ENCODE measurements at places on chromosomes 16 and 17. TPM values are rescaled to one million over a fixed set of nuclear protein-coding genes. Genes with fewer than 3 reads are reported as not detected.
A peak's percentile ranks its signal among the peaks of the same experiment; 100 is the strongest.

- no peak for DNase-seq
Measured at GRCh38 chr17:79838522-79839274, 542 bp downstream of the CBX4 start.

GRCh38 chr17:66240013-66240412, 10.8 kb upstream of the APOH start:
- DNase-seq = no peak

DNA sequence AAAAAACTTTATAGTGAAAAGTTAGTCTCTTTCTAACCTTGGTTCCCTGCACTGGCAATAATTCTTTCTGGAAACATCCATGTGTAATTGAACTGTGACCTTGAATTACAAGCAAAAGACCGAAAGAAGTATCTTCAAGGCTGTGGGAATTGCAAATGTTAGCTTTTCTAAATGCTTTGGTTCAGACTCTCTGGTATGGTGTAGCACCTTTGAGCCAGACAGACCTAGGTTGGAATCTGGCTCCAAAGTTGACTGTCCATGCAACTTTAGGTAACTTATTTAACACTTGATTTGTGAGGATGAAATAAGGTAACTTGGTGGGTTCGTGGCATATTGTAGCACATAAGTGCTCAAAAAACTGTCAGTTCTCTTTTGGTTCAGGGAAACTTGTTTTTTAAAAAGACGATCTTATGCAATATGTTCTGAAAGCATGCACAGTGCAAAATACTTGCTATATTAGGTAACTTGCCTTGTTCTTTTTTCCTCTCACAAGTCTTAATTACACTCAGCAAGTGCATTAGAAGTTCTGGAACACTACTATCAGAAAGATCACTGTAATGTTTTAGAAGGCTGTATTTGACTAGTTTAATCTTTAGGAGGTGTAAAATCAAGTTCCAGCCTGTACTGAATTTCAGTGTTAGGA, 46.3 kb downstream of the TANGO6 start:
- no peak for DNase-seq

- peak; percentile 78 for DNase-seq
Measured at GRCh38 chr17:1999557-2000251, 25.4 kb downstream of the RTN4RL1 start.

DNA sequence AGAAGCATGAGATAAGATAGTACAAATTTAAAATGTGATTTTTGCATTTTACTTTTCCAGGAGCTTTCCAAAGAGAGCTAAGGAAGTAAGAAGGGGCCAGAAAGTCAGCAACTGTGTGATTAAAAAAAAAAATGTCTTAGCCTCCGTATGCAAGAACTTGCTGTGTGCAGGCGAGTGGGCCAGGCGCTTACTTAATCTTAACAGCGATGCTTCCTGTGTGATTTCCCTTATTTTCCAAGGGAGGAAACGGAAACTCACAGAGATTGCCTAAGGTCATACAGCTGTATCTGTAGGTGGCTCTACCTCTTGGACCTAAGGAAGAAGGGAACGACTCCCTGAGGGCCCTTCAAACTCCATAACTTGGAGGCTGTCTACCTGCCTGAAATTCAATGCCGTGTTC, 11.1 kb downstream of the HS3ST3B1 start:
- no peak for DNase-seq

Gene KRTAP9-9
- not detected for polyA plus RNA-seq

Gene TM4SF5
- 7.8 TPM for polyA plus RNA-seq

Data from sigmoid colon (tissue), 7 donors.